ENCODE measurements at places on chromosomes 4 and X. TPM values are rescaled to one million over a fixed set of nuclear protein-coding genes. Genes with fewer than 3 reads are reported as not detected.

IL13RA2 gene
- not detected for total RNA-seq

MAGEA9B gene
- total RNA-seq = not detected

SERPINA7 gene
- not detected for total RNA-seq

CLDN22 gene
- not detected for total RNA-seq

SLC25A5 gene
- total RNA-seq = 321 TPM

MTNR1A gene
- not detected for total RNA-seq

CSAG3 gene
- total RNA-seq = not detected

CUL4B gene
- total RNA-seq = 35.0 TPM

ENPP6 gene
- total RNA-seq = not detected

RAB40A gene
- 0.11 TPM for total RNA-seq
